Fibroblast of lung (primary cell): ENCODE measurements at places on chromosomes 1 and 21.
A peak's percentile ranks its signal among the peaks of the same experiment; 100 is the strongest.

DNA sequence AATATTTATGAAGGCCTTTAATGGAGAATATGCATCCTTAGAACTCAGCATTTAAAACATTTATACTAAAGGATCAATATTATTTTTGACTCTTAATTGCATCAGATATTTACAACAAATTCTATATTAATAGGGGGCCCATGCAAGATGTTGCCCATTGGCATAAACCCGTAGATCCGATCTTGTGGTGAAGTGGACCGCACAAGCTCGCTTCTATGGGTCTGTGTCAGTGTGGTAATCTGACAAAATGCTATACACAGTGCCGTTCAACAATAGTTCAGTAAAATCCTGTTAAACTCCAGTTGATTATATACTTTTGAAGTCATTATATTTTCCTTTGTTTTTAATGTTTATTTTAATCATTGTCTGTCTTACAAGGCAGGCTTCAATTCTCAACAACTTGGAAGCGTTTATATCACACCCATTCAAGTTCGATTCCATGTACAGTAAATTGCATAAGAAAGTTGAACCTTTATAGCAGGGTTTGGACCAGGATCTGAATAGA, 809.2 kb downstream of the USP25 start:
- no peak for DNase-seq

DNA sequence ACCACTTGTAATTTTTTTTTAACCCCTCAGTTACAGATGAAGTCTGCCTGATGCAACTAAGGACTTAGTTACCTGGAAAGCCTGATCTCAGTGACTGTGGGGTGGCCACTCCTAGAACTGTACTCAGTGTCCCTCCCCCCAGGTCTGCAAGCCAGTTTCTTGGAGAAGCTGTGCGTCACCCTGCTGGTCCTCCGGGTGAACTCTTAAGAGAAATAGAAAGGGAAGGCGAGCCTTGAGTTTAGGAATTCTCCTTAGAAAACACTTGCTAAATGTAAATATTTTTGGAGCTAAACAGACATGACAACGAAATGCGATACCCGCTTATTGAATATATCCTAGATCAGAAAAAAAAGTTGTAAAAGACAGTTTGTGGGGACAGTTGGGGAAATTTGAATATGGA, 730 bp downstream of the SLC16A4 start:
- peak; percentile 85 for DNase-seq

DNA sequence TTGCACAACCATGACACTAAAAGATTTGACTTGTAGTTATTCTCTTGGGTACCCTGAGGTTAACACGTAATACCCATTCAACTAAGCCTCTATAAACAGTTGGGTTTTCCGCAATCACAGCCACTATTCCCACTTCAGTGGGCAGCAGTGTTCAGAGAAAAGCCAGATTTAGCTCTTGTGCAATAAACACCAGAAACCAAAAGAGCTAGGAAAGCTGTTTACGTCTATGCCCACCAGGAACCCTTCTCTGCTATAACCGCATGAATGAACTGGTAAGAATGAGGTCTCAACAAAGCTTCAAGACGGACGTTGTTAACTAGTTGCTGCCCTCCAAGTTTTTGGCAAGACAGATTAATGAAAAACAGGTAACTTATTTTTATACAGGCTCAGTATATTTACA, 101.3 kb downstream of the SLC45A1 start:
- peak; percentile 72 for DNase-seq

DNA sequence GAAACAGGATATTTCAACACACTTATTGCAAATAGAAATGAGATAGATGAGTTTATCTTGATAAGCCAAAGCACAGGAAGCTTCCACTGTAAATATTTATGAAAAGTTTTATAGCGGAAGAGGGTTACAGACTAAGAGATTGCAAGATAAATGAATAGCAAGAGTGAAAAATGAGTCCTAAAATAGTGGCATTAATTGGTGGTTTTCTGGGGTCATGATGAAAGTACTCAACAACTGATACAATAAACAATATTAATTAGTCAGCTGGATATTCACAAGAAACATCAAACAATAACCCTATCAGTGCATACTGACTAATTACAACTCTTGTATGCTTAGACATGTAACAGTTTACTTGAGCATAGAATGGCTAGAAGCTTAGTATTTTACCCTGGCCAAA, 154.8 kb upstream of the CHODL start:
- no peak for DNase-seq

DNA sequence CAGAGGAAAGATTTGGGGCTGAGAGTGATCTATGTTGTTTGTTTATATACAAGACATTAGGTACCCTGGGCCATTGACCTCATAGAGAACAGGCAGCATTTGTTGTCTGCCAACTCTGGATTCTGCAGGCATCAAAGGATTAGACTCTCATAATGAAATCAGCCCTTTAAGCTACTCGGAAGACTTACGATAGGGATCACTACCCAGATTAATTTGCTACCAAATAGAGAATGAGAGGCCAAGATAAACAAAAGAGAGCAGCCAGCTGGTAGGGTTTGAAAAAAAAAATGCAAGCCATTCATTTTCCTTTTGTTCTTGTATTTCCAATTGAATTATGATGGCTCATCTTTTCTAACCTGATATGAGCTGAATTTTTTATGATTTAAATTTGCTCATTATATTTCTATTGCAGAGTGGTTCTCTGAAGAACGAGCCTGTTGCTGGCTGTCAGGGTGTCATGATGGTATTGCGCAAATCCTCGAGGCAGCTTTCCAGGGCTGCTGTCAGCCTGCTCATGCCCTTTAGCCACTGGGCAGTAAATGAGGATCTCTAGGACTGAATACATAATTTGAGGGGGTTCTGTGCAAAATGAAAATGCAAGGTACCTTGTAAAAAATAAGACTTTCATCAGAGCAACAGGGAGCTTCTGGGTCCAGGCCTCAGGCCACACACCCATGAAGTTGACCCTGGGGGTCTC, 116.4 kb upstream of the KCNJ15 start:
- DNase-seq: peak; percentile 25

- no peak for DNase-seq
Observed at GRCh38 chr1:185661971-185662370, 72.2 kb upstream of the HMCN1 start.

- DNase-seq: no peak
Observed at GRCh38 chr1:12059226-12059625, 3.9 kb upstream of the TNFRSF8 start.

DNA sequence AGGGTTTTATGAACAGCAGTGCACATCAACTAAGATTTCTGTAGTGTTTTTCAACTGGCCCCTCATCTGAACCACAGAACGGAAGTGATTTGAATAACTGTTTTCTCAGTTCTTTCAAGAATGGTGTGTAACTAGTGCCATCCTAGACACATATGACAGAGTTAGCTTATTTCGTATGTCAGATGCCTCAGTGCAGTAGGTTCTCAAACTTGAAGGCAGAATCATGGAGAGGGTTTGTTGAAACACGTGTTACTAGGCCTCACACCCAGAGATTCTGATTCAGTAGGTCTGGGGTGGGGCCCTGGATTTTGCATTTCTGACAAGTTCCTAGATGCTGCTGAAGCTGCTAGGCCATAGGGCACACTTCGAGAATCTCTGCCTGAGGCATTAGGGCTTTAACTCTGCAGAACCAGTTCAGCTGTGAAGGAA, 49.0 kb downstream of the SCCPDH start:
- no peak for DNase-seq

DNA sequence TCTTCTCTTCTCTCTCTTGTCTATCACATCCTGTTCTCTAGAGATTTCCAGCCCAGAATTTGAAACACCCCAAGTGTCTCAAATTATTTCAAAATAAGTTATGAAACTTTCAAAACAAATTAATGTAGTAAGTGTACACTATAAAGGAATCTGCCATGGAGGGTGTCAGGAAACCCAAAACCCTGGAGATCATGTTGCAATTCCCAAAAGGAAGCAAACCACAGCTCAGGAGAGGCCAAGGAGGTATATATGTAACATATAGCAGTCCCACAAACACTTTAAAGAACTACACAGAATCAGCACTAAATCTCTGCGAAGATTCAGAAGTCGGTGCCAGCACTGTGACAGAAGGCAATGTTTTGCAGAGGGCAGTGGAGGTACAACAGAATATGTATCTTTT, 26.6 kb downstream of the PTPN14 start:
- DNase-seq: no peak

DNA sequence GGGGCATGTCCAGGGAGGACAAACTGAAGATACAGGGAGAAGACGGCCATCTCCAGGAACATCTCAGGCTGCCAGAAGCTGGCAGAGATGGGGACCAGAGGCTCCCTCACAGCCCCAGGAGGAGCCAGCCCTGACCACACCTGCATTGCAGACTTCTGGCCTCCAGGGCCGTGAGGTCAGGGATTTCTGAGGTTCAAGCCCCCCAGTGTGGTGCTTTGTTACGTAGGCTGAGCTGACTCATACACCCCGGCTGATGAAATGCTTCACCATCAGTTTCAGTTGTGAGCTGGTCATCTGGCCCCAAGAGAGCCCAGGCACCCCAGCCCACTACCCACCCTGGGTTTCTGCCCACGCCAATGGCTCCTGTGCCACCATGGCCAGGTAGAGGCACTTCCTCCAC, 106.4 kb downstream of the SIK1 start:
- no peak for DNase-seq

DNA sequence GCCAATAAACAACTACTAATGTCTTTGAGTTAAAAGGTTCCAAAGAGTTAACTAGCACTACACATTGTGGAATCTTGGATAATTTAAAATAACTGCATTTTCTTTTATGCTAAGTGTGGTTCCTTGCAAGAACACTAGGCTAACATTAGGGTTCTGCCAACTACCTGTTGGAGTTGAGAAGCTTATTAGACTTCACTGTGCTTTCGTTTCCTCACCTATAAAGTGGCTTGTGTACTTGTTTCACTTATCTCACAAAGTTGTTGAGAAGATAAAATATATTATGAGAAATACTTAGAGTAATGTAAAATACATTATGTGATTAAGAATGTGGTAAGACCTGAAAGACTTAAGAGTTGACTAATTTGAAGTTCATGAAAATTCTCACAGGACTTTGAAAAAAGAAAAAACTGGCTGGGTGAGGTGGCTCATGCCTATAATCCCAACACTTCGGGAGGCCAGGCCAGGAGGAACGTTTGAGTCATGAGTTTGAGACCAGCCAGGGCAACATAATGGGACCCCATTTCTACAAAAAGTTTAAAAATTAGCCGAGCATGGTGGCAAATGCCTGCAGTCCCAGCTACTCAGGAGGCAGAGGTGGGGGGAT, 5.6 kb upstream of the RRAGC start:
- no peak for DNase-seq

DNA sequence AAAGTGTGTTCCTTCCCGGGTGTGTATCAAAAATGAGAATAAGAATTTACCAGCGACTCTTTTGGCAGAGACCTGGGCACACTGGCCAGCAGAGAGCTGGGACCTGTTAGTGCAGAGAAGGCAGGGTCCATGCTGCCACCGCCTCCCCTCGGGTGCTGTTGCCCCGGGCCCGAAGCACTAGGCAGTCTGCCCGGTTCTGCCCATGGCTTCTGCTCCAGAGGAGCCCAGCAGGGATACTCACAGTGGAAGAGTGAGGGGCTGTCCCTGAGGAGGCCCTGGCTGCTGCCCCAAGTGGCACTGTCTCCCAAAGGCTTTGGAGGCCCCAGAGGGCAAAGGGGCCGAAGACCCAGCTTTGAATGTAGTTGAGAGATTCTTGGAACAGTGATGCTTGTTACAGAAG, 80.5 kb downstream of the MIS18A start:
- DNase-seq: no peak

DNA sequence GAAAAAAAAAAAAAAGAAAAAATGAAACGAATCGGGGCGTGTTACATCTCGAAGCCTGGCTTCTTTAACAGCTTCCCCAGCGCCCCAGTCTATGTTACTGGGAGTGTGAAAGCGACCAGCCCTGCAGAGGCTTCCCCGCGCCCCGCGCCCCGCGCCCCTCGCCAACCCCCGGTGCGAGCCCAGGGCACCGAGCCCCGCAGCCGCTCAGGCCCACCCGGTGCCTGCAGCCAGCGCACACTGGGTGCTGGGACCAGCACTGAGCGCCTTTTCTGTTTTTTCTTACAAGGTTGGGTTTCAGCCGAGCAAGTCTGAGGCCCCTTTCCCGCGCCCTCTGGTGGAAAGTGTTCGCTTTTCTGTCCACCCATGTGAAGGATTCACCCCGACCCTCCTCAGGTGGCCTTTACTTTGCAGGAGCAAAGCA, 42.1 kb upstream of the ZNF496 start:
- DNase-seq: peak; percentile 36

DNA sequence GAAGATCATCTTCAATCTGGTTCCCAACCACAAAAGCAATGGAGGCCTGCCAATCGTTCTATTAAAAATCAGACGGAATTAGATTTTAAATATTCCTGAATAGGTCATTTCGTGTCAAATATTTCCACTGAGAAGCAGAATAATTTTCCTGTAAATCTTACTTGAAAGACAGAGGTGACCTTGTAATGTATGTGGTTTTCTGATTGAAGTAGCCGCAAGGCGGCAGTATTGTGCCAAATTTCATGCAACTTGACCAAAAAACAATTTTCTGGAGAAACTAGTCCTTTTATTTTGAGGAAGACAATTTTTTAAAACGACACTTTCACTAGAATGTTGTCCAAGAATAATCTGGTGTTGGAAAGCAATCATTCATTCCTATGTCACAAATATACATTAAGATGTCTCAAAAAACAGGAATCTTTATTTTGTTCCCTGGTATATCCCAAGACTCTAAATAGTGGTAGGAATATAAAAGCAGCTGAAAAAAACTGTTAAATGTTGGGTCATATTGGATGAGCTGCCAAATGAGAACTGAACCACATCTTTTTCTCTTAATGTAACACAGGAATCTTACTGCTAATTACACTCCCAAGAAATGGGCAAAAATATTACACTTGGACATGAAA, 33.6 kb downstream of the SPAG17 start:
- peak; percentile 34 for DNase-seq

GRCh38 chr1:74683656-74684055, 10.1 kb upstream of the ERICH3 start:
- DNase-seq: no peak

DNA sequence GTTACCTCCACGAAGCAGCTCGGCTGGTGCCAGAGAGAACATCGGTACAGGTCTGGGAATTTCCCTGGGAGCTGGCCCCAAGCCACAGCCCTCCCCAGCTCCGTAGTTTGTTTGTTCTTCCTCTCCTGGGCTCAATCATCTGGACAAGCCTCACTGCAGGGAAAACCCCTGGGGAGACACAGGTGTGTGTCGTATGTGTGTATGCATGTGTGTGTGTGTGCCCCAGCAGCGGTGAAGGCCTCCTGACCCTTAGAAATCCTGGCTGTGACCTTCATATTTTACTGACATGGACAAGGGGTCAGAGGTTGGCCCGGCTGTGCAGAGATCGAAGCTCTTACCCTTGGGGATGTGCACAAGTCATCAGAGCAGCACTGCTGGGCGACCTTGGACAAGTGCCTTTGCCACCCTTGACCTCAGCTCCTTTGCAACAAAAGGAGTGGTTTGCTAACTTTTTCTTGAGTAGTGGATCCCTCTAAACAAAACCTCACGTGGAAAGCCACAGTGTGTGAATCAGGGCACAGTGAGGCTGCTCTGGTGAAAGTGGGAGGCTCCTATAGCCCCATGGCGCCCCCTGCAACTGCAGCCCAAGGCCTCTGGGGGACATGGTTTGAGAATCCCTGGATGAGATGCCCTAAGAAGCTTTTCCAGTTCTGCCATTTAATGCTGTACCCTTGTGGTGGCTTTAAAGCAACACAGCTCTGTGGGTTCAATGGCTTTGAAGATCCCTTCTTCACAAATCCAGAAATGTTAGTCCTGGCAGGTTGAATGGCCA, 12.3 kb upstream of the IL22RA1 start:
- DNase-seq: no peak
